NCI-H510A treated with DMSO at 0.1 percent for 48 hours (cell line): ENCODE measurements at places on chromosomes 1 and 21.

GRCh38 chr1:222284466-222284865, 263.4 kb downstream of the HHIPL2 start:
- no peak for DNase-seq

DNA sequence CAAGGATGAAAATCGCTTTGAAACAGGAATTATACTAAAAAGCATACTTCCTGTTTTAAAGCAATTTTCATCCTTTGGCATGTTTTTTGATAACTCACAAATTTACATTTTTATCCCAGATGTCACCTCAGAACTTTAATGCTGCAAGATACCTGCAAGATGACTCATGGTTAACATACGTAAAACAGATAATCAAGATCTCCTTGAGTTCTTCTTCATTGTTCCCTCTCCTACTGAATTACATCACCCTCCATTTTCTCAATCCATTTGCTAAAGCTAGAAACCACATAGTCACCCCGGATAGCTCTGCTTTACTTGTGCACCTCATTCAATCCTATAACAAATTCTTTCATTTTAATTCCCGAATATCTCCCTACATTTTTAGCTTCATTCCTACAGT, 1114.2 kb downstream of the PLA2G4A start:
- no peak for DNase-seq

DNA sequence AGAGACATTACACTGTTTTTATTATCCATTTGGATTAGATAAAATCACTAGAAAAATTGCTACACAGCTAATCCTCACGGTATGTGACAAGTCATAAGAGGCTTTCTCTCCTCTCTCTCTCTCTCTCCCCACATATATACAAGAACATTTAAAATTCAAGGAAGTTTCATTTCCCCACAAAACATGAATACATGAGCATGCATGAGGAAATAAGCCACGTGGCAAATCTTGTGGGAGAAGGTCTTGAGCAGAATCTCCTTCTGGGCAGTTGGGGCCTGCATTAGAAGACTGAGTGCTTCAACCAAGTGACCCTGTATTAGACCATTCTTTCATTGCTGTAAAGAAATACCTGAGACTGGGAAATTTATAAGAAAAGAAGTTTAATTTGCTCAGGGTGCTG, 1313.1 kb downstream of the MRPL39 start:
- DNase-seq: no peak

DNA sequence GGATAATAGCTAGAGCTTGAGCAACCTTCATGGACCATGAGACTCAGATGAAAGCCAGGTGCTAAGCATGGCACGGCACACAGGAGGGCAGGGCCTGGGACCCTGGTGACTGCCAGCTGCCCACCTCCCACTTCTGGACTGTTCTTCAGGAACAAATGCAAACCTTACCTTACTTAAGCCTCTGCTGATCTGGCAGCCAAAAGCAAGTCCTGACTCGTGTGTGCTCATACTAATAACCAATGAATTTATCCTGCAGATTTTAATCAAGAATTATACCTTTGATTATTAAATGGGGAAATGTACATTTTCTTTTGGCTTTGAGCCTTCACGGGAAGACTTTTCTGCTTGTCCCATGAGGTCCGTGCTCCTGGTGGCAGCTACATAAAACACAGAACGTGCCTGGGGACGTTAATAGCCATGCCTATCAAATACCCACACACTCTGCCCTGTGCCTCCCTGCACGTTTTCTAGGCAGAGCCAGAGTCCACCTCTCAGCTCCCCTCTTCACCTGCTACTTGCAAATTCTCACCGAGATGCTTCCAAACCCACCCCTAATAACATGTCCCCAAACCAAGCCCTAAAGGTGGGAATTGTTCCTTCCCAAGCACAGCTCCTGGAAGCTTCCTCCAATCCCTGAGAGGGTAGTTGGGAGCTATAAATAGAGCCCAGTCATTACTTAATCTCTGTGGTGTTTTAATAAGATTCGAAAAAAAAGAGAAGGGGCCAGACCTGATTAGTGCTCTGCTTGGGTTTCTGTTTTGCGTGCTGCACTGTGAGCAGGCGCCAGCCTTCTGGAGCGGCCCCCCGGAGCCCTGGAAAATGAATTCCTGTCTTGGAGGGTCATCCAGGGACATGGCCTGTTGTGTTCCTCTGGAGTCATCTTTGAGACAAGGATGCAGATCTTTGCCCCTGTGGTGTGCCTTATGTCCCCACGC, 33.5 kb downstream of the SLC1A7 start:
- no peak for DNase-seq

DNA sequence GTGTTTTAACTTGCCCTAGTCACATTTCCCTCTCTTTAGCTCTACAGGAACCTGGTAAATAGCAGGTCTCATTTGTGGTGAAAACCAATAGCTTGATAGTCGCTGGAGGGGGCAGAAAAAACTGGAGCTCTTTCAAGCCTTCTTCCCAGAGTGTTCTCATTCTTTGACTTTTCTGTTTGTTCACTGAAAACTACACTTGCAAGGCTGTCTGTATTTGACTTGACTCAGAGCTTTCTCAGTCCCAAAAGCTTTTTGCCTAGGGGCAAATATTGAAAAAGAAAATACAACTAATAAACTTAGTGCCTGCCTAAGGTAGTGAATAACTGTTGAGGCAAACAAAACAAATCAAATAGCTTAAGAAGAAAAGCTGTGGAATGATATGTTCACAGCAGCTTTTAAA, 217.1 kb upstream of the CHRM3 start:
- no peak for DNase-seq

DNA sequence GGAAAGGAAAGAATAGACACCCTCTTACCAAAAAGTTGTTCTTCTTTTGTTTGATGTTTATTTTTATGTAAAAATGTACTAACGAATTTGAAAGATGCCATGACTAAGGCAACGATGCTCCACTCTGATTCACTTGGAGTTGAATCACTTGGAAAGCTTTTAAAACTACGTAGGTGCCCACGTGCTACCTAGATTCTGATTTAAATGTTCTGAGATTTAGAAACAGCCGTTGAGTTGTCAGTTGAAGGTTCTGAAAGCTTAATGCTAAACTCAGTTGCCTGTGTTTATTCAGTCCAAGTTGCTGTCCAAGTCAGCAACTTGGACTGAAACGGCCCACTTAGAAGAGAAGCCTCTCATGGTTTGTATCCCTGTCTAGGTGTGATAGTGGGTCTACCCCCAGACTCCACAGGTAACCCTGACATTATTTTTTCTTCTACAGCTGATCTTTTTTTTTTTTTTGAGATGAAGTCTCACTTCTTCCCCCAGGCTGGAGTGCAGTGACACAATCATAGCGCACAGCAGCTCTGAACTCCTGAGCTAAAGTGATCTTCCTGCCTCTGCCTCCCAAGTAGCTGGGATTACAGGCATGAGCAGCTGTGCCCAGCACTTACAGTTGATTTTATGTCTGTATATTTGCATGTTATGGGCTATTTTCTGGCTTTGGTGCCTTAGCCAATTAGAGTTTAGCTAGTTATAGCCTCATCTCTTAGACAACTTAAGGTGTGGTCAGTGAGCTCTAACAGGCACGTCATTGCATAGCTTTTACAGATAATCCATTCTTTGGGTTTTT, 1.4 kb upstream of the VAMP4 start:
- no peak for DNase-seq

- DNase-seq: no peak
Measured at GRCh38 chr1:15726508-15726907, 9.6 kb upstream of the SLC25A34 start.

DNA sequence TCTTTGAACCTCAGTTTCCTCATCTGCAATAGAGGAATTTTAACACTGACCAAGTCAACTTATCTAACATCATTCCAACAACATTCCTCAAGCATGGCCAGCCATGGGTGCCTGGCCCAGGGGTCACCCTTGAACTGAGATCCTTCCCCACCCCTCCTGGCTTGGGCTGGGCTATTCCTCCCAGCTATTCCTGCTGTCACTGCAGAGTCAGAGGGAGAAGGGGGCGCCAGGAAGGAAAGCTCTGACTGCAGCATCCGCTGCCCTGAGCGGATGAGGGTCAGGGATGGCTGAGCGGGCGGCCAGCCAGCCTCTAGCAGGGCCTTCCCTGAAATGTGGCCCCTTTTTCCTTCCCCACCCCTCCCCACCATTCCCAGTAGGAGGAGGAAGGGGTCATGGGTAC, 3.1 kb downstream of the TINAGL1 start:
- no peak for DNase-seq

DNA sequence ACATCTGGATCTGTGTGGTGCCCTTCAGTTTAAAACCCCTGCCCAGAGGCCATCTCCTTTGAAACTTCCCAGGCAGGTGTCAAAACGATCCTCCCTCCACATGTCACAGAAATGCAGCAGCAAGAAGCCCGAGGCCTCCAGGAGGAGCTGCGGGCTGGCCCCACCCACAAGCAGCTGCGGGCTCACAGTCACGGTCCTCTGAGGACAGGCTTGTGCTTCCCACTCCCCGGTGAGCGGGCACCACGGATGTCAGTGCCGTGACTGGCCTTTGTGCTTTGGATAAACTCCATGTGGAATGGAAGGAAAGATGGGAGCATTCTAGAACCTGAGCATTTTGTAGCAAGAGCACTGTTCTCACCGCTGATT, 65.8 kb downstream of the SIK1 start:
- peak; percentile 44 for DNase-seq

GRCh38 chr1:84582802-84583587, 8.8 kb upstream of the CTBS start:
- DNase-seq: peak; percentile 96

GRCh38 chr1:62724430-62724829, 36.2 kb upstream of the DOCK7 start:
- DNase-seq: no peak

DNA sequence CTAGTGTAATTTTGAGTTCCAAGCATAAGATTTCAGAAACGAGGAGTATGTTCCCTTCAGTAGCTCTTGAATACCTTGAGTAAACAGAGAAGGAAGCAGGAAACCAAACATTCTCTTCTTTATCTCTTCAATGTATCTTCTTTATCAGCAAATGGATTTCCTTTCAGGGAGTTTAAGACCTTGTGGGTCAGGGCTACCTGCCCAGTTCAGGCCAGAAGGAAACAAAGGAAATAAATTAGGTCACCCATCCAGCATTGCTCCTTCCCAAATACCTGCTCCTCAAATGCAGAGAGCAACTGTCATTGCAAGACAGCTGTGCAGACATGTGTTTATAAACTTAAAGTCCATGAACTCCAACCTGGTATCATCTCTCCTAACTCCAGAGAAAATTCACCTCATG, 130.1 kb upstream of the SOD1 start:
- no peak for DNase-seq

DNA sequence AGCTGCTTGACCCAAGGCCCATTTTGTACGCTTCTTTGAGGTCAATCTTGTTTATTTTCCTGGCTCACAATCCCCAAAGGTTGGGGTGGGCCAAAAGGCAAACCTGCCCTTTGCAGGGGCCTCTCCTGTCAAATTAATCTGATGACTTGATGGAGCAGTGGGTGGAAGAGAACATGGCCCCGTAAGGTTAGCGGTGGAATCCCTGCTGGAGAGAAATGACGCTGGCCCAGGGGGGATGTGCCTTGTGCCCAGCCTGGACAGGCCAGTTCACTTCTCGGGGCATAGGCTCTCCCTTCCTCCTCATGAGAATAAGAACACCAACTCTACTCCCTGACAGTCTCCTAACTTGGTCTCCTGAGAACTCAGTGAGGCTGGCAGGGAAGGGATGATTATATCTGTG, 40.5 kb downstream of the C1orf198 start:
- no peak for DNase-seq

GRCh38 chr21:34603002-34603709, 11.8 kb downstream of the RCAN1 start:
- peak; percentile 96 for DNase-seq

- DNase-seq: no peak
Measured at GRCh38 chr1:23930861-23931490, 17.8 kb upstream of the CNR2 start.

GRCh38 chr1:184428604-184429003, 41.8 kb downstream of the C1orf21 start:
- DNase-seq: no peak

- DNase-seq: no peak
Measured at GRCh38 chr1:226829105-226829504, 41.3 kb upstream of the PSEN2 start.

DNA sequence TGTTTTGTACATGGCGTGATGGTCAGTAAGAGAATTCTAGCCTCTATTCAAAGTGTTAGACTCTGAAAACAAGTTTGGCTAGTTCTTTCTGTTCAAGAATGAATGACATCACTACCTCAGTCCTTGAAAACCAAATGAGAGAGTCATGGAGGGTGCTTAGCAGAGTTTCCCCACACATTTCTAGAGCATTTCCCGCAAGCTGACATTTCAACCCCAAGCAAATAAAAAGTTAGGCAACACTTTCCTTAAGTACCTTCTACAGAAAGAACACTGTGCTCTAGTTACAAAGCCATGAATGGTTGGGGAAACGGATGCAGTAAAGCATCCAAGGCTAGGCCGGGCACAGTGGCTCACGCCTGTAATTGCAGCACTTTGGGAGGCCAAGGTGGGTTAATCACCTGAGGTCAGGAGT, 47.9 kb upstream of the SLC44A3 start:
- peak; percentile 91 for DNase-seq

GRCh38 chr21:20023193-20023592, 975.0 kb upstream of the NCAM2 start:
- no peak for DNase-seq

GRCh38 chr1:235008239-235008638, 120.4 kb downstream of the TOMM20 start:
- no peak for DNase-seq

DNA sequence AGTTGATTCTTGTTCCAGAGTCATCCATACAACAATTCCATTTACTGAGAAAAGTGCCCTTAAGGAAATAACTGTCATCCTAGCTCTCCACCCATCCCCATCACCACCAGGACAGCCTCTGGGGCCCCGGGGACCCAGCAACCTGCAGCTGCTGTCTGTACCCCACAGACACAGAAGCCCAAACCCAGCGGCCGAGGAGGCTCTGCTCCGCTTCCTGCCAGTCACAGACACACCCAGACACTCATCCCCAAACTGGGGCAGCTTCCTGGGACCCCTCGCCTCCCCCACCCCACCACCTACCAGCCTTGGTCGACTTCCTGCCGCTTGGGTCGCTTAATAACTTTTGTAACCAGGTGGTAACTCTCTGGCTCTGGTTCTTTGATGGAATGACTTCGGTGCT, 121.6 kb upstream of the SLC25A33 start:
- DNase-seq: no peak

DNA sequence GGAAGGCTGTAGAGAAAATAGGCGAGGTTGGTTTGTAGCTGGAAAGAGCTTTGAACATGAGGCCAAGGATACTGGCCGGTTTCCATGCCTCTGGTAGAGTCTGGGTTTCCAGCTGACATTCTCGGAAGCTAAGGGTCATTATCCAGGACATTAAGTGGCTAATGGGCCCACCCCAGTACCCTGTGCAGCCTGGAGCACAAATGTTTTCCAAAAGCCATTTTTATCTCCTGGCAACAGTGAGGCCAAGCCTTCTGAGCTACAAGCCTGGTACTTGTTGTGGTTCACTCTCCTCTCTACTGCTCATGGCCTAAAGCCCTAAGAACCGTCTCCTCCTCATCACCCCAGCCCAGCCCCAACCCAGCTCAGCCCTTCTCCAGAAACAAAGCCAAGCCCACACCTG, 122.9 kb downstream of the DMRTA2 start:
- no peak for DNase-seq
